ENCODE measurements at places on chromosomes 6 and 20.

DNA sequence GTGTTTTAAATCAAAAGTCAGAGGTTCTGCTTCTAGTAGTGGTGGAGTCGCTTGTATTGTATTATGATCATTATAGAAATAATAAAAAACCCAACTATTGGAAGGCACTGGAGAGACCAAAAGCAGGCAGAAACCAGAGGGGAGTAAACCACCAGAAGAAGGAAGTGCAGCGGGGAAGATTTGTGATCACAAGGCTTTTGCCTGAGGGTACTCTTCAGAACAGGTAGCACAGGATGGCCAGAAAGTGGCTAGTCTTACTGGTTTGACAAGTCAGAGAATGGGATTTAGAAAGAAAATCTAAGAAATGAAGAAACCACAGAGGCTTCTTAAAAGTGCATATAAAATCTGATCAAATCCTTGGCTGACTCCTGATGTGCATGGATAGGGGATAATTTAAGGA lies 24.0 kb downstream of the MAPK13 start:
- no peak for DNase-seq

DNA sequence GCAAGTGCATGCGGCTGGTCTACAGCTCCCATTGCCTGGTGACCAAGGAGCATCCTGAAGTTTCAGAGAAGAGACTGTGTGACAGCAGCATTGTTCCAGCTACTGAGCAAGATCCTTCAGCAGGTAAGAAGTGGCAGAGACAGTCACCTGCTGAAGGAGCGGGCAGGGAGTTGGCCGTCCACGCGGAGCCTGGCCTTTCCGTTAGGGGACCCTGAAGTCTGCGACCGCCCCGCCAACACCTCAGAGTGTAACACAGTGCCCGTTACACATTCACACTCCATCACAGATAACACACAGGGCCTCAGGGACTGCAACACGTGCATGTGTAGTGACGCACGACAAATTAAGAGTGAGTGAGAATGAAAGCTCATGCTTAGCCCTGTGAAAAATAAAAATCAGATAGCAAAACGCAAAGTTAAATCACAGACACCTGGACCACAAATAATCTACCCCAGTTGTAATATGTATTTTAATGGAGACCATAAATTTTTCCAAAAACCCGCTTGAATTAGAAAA lies 94.2 kb downstream of the IRF4 start:
- DNase-seq, result no peak

GRCh38 chr6:27806981-27807440 lies 105.2 kb downstream of the OR2B2 start:
- peak; percentile 28 for DNase-seq

- no peak for DNase-seq
These were observed 65.8 kb downstream of the PHACTR2 start for GRCh38 chr6:143743301-143744166.

- DNase-seq, result no peak
These were observed 87.4 kb downstream of the TMEM200A start for GRCh38 chr6:130453230-130453629.

- DNase-seq, result no peak
These were observed 30.9 kb downstream of the CHRNA4 start for GRCh38 chr20:63330084-63330760.

DNA sequence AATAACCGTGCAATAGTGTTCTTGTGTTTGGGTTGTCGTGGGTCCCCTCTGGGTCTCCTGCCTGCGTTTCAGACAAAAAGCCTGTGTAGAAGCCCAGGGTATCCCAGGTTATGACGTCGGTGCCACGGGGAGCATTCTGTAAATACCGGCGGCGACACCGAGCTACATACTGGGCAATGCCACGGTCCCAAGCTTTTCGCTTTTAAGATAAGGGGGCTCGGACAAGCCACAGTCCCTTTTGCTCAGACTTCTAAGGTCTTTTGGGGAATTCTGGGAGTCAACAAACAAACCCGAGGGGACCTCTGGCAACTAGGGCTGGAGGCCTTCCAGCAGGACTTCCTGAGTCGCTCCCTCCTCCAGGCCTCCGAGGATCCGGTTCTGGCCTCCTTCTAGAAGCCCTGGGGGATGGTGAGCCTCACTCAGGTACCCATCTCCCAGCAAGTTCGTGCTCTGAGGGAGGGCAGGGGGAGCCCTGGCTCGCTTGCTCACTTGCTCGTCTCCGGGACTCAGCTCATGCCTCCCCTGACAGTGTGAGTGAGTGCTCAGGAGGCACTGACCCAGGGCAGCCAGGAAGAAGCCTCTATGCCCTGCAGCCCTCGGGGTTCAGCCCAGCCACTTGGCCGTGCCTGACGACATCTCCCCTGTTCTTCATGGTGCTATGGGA lies 62.4 kb upstream of the MRPS10 start:
- DNase-seq, result no peak

GRCh38 chr6:33373960-33374910 lies 17.4 kb upstream of the KIFC1 start:
- no peak for DNase-seq

Data from stimulated activated CD4-positive, alpha-beta T cell treated with anti-CD3 and anti-CD28 coated beads, Interleukin-2, amount 100 ng/mL, for 24 hours (primary cell).